ENCODE measurements at places on chromosomes 6 and 20.

- no peak for DNase-seq
These were observed 12.0 kb downstream of the ID4 start for GRCh38 chr6:19849196-19849595.

- DNase-seq = peak; percentile 63
These were observed 191.3 kb downstream of the OR2B2 start for GRCh38 chr6:27720607-27721580.

- DNase-seq = no peak
These were observed 75.8 kb upstream of the RIN2 start for GRCh38 chr20:19682249-19682648.

GRCh38 chr6:147506704-147507114 is 1.8 kb upstream of the SAMD5 start:
- peak; percentile 66 for DNase-seq

- no peak for DNase-seq
These were observed 26.4 kb upstream of the PTGIS start for GRCh38 chr20:49594143-49594930.

GRCh38 chr20:3080939-3081388 is 3.6 kb downstream of the AVP start:
- no peak for DNase-seq

DNA sequence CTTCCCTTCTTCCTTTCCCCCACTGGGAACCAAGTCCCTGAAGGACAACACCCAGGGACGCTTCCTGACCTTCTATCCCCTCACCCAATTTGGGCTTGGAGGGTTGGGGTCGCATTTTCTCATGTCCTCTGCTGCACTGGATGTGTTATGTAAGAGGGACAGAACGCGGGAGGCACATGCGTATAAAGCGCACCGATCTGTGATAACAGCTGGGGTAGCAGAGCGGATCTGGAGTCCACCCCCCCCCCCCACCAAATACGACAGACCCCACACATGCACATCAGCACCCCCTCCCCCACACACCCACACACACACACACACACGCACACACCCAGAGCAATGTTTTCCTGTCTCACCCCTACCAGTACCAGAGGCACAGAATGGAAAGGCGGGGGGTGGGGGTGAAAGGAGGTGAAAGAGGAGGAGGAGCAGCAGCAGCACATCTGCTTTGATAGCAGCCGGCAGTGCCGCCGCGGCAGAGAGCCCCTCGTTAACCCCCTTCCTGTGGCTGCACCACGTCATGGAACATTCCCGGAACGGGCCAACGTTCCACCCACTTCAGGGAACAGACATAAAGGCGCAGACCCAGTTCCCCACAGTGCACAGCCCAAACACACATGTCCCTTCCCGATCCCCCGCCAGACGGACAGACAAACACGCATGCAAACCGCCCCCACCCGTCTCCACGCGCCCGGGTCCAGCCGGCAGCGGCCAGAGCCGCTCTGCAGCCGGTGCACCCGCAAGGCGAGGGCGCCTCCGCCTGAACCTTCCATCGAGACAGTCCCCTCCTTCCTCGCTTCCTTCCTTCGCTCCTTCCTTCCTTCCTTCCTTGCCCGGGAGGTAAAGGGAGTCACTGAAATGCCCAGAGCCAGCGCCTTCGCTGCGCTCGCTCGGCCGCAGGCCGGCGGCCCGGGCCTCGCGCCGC is 590 bp downstream of the HIVEP2 start:
- peak; percentile 68 for DNase-seq

DNA sequence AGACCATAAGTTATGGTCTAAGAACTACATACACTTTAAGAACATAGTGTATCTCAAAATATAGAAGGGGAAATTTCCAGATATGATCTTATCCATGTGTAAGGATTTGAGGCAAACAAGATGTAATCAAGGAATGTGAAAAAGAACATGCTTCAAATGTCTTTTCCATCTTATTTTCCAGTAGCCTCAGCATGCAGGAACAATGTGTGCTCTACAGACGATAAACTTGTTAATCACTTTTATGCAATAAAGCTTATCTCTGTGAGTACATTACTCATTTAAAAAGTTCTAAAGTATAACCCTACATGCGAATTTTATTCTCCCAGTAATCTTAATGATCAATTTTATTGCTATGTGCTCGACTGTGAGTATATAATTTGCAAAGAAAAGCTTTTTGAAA is 185.2 kb downstream of the ALDH8A1 start:
- DNase-seq = no peak

GRCh38 chr6:32332433-32332832 is 39.3 kb downstream of the TSBP1 start:
- no peak for DNase-seq

DNA sequence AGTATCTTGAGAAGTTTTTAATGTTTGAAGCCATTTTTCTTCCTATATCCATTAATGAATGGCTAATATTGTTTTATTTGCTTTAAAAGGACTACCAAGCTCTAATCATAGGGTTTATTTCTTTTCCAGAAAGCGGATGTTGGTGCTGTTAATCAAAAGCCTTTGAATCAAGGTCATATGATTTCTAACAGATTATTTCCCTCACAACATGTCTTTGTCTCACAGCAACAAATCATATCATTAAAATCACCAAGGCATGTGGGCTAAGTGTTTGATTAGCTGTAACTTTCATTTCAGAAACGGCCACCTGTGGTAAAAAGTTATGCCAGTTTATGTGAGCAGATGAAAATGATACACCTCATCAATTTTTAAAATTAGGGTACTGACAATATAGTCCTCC is 21.7 kb downstream of the TRAF3IP2 start:
- DNase-seq = no peak

- DNase-seq = no peak
These were observed 28.2 kb upstream of the NOX3 start for GRCh38 chr6:155483858-155484257.

DNA sequence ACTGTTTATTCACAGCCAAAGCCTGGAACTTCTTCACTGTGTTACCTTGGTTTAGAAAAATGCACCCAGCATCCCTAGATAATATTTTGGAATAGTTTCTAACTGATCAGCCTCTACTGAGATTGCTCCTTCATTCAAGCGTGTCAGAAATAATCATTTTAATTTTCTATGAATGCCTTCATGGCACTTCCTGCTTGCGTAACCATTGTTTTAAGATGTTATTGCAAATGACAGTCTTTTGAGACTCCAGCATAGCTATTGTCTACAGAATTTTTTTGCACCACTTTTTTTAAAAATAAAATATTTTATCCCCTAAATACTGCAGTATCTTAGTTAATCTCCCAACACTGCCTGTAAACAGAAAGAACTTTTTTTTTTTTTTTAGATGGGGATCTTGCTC is 213.1 kb downstream of the PHACTR1 start:
- no peak for DNase-seq

- peak; percentile 47 for DNase-seq
These were observed 59.5 kb downstream of the TRIM38 start for GRCh38 chr6:26022132-26022472.

GRCh38 chr20:8250539-8251200 is 118.6 kb downstream of the PLCB1 start:
- DNase-seq = no peak

GRCh38 chr6:9254251-9254650 is 818.9 kb upstream of the SLC35B3 start:
- no peak for DNase-seq

- DNase-seq = no peak
These were observed 5.2 kb downstream of the HIVEP1 start for GRCh38 chr6:12017263-12017662.

GRCh38 chr20:59020938-59021551 is 1.8 kb downstream of the TUBB1 start:
- no peak for DNase-seq

- DNase-seq = no peak
These were observed 223.4 kb upstream of the FOXA2 start for GRCh38 chr20:22807646-22808244.

GRCh38 chr20:38018385-38018784 is 14.9 kb downstream of the TTI1 start:
- no peak for DNase-seq

DNA sequence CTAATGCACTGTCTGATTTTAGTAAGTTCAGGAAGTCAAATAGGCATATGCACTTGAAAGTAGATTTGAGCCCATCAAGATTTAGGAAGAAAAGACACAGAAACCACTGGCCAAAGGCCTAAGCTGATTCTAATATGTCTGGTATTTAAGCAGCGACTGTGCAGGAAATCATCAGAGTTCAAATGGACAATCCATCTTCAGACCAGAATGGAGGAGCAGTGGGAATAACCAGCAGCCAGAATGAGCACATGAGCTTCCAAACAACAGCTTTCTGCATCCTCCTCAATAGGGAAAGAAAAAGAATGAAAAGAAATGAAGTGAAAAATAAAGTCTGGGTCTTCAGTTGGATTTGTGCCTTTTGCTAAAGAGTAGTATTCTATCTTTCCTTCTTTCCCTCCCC is 50.6 kb downstream of the SOD2 start:
- DNase-seq = no peak

DNA sequence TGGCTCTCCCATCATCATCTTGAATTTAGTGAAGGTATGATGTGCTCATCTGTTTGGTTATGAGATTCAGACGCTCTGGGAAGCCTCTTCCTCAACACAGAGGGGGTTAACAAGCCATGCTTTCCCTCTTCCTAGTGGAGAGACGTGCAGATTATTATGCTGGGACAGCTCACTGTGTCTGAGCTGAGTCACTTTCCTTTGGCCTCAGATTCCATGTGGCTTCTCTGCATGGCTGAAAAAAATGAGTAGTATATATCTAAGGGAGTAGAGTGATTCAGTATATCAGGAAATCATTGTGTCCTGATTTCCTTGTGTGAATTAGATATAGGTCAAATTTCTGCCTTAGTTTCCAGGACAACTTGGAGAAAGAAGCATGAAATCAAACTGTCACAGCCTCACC is 52.6 kb downstream of the FIG4 start:
- DNase-seq = no peak

DNA sequence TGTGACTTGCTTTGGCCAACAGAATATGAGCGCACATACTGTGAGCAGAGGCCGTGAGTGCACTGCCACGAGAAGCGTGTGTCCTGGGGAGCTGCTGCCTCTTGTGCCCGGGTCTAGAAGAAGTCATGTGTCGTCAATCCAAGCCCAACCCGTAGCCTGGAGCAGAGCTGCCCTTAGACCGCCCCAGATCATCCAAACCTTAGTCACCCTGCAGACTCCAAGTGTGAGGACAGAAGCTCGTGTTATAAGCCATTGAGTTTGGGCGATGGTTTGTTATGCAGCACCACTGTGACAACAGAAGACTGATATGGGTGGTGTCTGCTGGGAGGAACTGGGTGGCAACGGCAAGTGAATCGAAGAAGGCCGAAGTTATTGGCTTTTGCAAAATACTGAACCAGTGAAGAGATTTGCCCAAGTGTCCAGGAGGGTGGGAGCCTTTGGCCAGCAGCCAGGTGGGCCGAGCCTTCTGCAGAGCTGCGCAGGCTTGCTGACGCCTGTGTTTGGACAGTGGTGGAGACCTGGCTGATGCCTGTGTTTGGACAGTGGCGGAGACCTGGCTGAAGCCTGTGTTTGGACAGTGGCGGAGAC is 101.3 kb upstream of the SULF2 start:
- DNase-seq = no peak

DNA sequence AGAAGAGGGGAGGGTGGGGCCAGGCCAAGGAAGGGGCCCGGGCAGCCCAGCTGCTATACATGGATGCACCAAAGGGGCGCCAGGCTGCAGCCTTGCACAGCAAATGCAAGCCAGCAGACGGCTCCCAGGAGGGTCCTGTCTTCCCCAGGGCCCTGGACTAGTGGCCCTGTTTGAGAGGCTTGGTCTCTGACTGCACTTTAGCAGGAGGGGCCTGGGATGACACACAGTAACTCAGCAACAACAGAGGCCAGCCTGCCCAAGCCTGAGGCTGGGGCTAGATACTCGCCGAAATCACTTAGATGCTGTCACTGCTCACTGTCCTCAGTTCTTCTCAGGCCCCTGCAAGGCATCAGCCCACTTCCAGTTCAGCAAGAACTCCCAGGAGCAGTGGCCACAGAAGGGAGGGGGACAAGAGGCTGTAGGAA is 73.5 kb downstream of the TRAM2 start:
- DNase-seq = peak; percentile 21

- DNase-seq = no peak
These were observed 15.3 kb upstream of the TBC1D32 start for GRCh38 chr6:121349596-121349995.

DNA sequence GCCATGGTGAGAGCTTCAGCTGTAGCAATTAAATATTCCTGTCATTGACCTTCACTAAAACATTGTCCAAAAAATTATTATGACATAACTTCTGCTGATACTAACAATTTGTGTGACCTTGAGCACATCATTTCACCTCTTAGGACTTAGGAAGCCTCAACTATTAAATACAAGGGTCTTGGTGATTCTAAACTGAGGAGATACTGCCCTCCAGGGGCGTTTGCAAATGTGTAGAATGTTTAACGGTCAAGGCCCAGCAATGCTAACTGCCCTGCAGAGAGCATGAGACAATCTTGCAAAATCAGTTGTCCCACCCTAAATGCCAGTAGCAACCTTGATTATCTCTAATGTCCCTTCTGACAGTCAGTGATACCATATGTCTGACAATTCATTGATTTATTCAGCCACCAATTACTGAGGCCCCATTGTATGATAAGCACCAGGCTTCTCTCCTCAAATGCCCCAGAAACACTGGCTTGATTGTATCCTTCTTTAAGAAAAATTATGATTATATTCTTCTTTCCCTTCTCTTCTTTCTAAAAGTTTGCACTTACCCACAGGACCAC is 284.1 kb upstream of the PLN start:
- no peak for DNase-seq

- peak; percentile 71 for DNase-seq
These were observed 12.6 kb upstream of the EIF2S2 start for GRCh38 chr20:34124469-34125249.

- peak; percentile 100 for DNase-seq
These were observed at the start of gene SLC17A5 for GRCh38 chr6:73653571-73654424. Gene SLC17A5 (minus strand): TSS chr6:73653992. CDS start chr6:73653886, 106 bp downstream.

- no peak for DNase-seq
These were observed 541.3 kb upstream of the MARCKS start for GRCh38 chr6:113315879-113316278.

- DNase-seq = peak; percentile 46
These were observed 838 bp downstream of the STMN3 start for GRCh38 chr20:63652192-63652980.

DNA sequence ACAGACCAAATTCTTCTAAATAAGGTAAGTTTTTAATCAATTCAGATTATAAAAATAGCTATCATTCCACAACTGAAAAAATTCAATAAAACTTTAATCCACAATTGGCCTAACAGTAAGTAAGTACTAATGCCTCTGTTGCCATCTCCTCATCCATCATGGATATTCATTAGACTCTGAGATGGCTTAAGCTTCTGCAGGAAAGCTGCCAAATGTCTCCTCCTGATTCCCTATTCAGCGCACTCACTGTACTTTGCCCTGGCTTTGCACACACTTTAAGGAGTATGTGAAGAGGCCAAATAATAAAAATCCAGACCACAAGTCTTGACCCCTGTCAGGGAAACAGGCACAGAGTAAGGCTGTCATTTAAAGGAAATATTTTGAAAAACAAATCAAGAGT is 23.6 kb downstream of the PGM3 start:
- DNase-seq = no peak

- DNase-seq = peak; percentile 42
These were observed 23.2 kb downstream of the AFDN start for GRCh38 chr6:167849846-167850459.
